ENCODE measurements at places on chromosomes 7 and 10. TPM values are rescaled to one million over a fixed set of nuclear protein-coding genes. Genes with fewer than 3 reads are reported as not detected.
A peak's percentile ranks its signal among the peaks of the same experiment; 100 is the strongest.

The LIPK gene
- polyA plus RNA-seq = not detected

The AKR1C4 gene
- polyA plus RNA-seq = not detected

The GJD4 gene
- polyA plus RNA-seq = not detected

The CYP2E1 gene
- 0.69 TPM for polyA plus RNA-seq

The CASP7 gene
- 28.8 TPM for polyA plus RNA-seq

The EGFR gene
- polyA plus RNA-seq = 31.1 TPM

The SPDYE8 gene
- 0.33 TPM for polyA plus RNA-seq

The ANXA8L1 gene
- 0.11 TPM for polyA plus RNA-seq

The ECHDC3 gene
- polyA plus RNA-seq = 14.6 TPM

The OPN1SW gene
- polyA plus RNA-seq = 1.2 TPM

GRCh38 chr10:113753020-113753692 is 1.7 kb downstream of the PLEKHS1 start:
- no peak for DNase-seq

DNA sequence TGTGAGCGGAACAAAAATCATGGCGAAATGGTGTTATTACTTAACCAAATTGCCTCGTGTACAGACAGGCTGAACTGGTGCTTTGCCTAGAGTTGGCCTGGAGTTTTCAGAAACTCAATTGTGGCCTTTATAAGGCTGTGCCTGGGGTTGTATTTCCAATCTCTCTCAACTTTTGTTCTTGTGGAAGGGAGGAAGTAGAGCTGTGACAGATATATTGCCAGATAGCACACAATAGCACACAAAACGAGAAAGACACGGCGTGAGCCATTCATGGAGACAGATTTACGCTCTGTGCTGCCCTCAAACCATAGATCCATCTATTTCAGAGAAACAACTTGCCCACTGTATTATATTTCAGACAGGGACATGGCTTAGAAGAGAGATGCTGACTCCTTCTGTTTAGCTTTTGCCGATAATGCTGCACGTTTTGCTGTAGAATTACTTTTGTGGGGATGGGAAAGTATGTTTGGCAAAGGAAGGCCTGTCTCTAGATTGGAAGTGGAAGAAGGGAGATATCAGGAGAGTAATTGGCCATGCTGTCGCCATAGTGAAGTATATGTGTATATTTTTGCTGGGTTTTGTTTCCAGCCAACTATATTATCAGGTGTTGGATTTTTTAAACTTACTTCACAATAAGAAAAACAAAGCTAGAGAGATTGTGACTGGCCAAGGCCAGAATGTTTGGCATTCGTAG is 80.4 kb downstream of the AUTS2 start:
- DNase-seq = peak; percentile 56

- no peak for DNase-seq
Measured at GRCh38 chr7:143458681-143459080, 15.4 kb downstream of the TAS2R60 start.

GRCh38 chr7:130444234-130444633 is 3.4 kb upstream of the CEP41 start:
- DNase-seq = no peak

GRCh38 chr7:132203021-132203420 is 373.2 kb downstream of the PLXNA4 start:
- no peak for DNase-seq

GRCh38 chr10:57673446-57673960 is 594.2 kb downstream of the IPMK start:
- no peak for DNase-seq

DNA sequence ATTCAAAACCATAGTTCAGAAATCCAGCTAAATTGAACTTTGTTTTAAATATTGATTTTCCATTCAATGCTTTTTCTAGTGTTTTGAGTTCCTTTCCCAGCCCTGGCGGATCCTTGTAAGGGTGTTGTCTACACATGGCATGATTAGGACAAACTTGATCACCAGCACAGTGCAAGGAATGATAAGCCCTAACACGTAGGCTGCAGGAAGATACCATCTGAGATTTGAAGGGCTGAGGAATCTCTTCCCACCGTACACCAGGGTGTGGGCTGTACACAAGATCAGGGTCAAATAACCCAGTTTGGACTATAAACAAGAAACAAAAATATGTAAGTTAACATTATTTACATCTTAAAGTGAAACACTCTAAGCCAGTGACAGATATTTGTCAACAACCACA is 27.4 kb downstream of the STEAP4 start:
- DNase-seq = no peak

DNA sequence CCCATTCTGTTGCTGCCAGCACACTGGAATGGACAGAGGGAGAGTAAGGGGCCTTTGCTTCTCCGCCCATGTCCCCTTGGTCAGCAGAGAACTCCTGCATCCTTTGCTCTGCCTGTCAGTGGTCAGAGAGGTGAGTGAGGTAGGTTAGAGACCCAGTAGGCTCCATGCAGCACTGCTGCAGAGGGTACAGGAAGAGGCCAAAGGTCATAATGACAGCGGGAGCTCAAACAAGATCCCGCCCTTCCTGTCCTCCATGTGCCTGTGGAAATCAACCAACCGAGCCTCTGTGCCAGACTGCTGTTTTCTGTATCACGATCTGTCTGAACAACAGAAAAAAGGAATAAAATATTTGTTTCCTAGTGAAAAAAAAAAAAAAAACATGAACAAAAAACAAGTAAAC is 81.4 kb downstream of the ZNF33B start:
- DNase-seq = no peak

DNA sequence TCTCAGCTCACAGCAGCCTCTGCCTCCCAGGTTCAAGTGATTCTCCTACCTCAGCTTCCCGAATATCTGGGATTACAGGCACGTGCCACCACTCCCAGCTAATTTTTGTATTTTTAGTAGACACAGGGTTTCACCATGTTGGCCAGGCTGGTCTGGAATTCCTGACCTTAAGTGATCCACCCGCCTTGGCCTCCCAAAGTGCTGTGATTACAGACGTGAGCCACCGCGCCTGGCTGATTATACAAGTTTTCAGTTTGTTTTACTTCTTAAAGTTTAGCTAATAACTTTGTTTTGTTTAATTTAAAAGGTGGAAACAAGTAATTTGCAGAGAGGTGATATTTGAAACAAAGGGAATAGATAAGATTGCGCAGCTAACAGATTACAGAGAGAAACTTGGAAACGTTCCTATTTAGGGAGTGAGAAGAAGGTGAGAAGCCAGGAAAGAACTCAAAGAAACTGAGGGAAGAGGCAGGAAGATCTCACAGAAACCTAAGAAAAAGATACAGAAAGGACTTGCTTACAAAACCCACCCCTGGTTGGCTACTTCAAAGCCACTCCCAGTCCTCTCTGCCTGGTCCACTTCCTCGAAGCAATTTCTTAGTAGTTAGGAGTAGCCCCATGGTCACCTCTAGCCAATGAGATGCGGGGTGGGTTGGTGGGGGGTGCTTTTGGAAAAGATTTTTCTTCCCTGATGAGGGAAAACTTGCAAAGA is 15.0 kb upstream of the PDLIM1 start:
- no peak for DNase-seq

DNA sequence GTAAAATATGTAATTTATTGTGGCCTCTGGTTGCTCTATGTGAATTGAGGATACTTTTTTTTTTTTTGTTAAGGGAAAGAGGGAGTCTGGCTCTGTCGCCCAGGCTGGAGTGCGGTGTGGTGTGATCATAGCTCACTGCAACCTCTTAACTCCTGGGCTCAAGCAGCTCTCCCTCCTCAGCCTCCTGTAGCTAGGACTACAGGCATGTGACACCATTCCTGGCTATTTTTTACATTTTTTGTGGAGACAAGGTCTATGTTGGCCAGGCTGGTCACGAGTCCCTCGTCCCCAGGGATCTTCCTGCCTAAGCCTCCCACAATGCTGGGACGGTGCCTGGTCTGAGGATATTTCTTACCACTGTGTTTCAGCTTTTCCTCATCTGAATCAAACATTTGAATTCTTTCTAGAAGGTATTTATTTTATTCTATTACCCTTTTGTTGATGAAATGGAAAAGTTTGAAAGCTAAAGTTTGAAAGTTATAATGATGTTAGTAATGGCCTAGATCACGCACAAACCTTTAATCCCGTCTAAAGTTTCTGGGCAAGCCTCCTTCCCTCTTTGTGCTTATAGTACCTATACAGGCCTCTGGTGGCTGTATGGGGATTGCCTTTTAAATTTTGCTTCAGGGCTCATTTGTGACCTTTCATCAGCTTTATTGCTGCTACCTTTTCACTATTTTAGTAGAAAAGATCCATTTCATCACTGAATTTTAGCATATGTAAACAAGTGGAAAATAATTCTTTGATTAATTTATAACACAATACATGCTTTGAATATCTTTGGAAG is 2.0 kb downstream of the IFRD1 start:
- DNase-seq = peak; percentile 18

DNA sequence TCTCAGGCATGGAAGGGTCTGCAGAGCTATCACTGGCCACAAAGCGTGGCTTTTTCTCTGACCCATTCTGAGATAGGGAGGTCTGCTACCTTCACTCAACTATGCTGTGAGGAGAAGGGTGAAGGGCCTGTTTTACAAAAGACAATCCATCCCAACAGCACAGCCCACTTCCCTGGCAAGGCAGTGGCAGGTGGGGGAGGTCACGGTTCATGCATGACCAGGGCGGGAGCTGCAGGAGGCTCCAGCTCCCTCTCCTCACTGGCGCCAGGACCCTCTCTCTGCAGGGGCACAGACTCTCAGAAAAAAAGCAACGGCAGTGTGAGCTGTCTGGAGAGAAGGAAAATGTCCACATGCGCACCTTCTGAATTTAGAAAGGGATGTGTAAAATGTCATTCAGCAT is 28.5 kb downstream of the GRB10 start:
- DNase-seq = no peak

DNA sequence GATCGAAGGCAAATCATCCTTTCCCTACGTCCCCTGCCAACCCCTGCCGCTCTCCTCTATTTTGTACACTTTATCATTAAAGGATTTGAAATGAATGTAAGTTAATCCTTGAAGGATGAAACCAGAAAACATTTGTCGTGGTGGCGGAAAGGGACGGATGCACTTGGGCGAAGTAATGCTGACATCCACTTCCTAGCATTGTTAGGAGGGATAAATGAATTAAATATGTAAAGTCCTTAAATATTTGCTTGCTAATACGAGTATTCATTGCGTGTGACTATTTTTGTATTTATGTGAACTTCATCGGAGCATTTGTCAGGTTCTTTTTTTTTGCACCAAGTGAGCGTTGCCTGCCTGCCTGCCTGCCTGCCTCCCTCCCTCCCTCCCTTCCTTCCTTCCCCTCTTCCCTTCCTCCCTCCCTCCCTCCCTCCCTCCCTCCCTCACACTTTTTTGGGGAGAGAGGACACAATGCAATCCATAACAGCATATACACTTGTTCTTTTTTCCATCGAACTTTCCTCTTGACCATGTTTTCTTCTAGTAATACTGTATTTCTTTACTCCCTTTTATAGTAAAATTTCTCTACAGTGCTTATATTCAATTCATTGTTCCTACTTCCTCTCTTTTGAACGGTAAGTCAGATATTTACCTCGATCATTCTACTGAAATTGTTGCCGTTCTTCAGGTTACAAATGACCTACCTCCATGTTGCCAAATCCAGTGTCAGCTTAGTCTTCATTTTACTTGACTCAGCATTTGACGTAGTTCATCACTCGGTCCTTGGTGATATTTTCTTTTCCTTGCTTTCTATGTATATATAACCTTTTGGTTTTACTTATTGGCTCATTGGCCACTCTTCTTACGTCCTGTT is 831 bp downstream of the CCDC7 start:
- peak; percentile 52 for DNase-seq

- no peak for DNase-seq
Measured at GRCh38 chr7:150568714-150569113, 1.5 kb downstream of the GIMAP4 start.

- DNase-seq = no peak
Measured at GRCh38 chr7:21543528-21544302, 876 bp downstream of the DNAH11 start.

- no peak for DNase-seq
Measured at GRCh38 chr7:24827589-24827988, 70.3 kb upstream of the GSDME start.

GRCh38 chr10:16756561-16757221 is 60.5 kb downstream of the RSU1 start:
- DNase-seq = no peak

DNA sequence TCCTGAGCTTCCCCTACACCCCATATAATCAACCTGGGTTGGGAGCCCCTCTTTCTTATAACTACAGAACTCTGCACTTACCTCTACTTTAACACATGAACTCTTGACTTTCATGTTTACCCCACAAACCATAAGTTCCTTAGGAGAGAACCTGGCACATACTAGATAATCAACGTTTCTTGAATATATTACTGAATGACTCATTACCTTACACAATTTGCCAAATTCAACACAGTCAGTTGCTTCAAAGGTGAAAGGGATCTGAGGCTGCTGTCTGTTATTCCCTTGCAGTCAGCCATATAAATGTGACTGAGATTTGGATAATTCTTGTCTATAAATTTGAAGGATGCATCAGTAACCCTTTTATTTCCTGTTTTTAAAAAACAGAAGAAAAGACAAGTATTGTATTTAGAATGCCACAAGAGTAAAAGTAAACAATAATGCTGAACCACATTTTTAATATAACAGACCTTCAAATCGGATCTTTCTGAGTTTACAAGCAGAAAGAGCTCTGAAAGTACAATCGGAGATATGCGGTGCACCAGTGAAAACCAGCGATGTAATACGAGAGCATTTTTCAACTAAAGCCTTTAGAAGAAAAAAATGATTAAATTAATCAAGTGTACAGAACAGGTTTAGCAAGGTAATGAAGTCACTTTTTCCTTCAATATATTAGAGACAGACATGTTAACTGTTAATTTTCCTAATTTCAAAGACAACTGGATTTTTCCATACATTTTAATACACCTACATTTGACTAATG is 29.5 kb upstream of the LRRC17 start:
- DNase-seq = no peak

DNA sequence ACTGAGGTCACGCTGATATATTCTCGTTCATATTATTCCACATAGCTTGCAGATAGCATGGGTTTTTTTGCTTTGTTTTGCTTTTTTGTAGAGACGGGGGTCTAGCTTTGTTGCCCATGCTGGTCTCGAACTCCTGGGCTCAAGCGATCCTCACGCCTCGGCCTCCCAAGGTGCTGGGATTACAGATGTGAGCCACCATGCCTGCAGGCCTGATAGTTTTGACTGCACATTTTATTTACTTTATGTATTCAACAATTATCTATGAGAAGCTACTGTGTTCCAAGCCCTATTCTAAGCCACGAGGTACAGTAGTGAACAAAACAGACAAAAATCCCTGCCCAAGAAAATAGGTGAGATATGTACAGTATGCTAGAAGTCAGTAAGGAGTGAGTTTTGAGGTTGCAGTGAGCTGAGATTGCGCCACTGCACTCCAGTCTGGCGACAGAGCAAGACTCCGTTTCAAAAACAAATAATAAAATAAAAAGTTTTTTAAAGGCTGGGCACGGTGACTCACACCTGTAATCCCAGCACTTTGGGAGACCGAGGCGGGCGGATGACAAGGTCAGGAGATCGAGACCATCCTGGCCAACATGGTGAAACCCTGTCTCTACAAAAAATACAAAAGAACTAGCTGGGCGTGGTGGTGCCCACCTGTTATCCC is 1.3 kb upstream of the YWHAG start:
- no peak for DNase-seq

GRCh38 chr10:93445097-93445960 is 36.8 kb downstream of the MYOF start:
- DNase-seq = peak; percentile 97

Measured in right renal cortex interstitium (tissue), 3 donors.